ENCODE measurements at places on chromosomes 3 and 15. TPM values are rescaled to one million over a fixed set of nuclear protein-coding genes. Genes with fewer than 3 reads are reported as not detected.

The TIMMDC1 gene
- total RNA-seq, result 89.9 TPM

DNA sequence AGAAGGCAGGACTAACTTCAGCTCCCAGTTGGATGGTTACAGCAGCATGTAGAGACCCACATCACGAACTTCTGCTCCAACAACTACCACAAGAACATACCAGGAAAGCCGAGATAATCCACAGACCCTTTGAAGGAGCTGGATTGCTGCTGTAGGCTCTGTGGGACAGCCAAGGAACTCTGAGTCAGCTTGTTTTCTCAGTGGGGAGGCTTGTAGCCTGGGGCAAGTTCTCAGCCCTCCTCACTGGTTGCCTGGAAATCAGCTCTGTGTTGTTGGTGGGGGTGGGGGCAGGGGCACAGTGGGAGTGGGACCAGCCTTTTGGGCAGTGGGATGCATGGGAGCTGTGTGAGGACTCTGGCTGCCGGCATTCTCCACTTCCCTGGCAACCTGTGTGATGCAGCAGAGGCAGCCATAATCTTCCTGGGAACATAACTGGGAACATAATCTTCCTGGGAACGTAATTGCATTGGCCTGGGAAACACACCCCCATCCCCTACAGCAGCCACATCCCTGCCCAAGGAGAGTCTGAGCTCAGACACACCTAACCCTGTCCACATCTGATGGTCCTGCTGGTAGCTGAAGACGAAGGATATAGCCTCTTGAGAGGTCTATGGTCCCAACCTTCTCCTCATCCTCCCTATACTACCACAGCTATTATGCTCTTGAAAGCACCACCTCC lies 153.1 kb downstream of the PEAK1 start:
- no peak overlapping the region for H3K4me3 ChIP-seq
- no peak overlapping the region for H3K27ac ChIP-seq
- H3K4me1 ChIP-seq, result no peaks in the 10 kb centered on the region
- peaks cover 5% of the 10 kb centered on the region for H3K36me3 ChIP-seq
- DNase-seq, result no peak

The PLSCR5 gene
- not detected for total RNA-seq

GRCh38 chr3:129352045-129352444 lies 73.4 kb downstream of the HMCES start:
- DNase-seq, result no peak
- peaks cover 2% of the 10 kb centered on the region for H3K27me3 ChIP-seq
- H3K4me3 ChIP-seq, result no peak overlapping the region
- H3K4me1 ChIP-seq, result no peaks in the 10 kb centered on the region

The COL6A5 gene
- not detected for total RNA-seq

- no peak for DNase-seq
- peak overlapping the region; percentile 84 for H3K27ac ChIP-seq
- no peaks in the 10 kb centered on the region for H3K36me3 ChIP-seq
- peaks cover 50% of the 10 kb centered on the region for H3K4me1 ChIP-seq
- peak overlapping the region; percentile 73 for H3K4me3 ChIP-seq
- peaks cover 4% of the 10 kb centered on the region for H3K27me3 ChIP-seq
Measured at GRCh38 chr3:151230646-151231045, 27.6 kb upstream of the GPR171 start.

DNA sequence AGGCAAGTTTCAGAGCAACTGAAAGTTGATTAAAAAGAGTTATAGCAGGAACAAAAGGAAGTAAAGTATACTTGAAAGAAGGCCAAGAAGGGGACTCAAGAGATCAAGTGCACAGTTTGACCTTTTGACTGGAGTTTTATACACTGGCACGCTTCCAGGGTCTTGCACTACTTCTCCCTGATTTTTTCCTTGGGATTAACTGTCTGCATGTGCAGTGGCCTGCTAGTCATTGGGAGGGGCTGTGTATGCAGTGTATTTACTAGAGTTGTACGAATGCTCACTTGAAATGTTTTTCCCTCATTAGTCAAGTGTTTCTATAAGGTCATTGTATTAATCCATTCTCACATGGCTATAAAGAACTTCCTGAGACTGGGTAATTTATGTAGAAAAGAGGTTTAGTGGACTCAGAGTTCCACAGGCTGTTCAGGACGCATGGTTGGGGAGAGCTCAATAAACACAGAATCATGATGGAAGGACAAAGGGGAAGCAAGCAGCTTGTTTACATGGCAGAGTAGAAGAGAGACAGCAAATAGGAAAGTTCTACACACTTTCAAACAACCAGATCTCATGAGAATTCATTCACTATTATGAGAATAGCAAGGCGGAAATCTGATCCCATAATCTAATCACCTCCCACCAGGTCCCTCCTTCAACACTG lies 571.8 kb downstream of the ZPLD1 start:
- H3K4me3 ChIP-seq, result no peak overlapping the region
- no peak overlapping the region for H3K27ac ChIP-seq
- H3K27me3 ChIP-seq, result no peaks in the 10 kb centered on the region
- no peaks in the 10 kb centered on the region for H3K4me1 ChIP-seq
- no peak for DNase-seq
- H3K36me3 ChIP-seq, result no peaks in the 10 kb centered on the region

DNA sequence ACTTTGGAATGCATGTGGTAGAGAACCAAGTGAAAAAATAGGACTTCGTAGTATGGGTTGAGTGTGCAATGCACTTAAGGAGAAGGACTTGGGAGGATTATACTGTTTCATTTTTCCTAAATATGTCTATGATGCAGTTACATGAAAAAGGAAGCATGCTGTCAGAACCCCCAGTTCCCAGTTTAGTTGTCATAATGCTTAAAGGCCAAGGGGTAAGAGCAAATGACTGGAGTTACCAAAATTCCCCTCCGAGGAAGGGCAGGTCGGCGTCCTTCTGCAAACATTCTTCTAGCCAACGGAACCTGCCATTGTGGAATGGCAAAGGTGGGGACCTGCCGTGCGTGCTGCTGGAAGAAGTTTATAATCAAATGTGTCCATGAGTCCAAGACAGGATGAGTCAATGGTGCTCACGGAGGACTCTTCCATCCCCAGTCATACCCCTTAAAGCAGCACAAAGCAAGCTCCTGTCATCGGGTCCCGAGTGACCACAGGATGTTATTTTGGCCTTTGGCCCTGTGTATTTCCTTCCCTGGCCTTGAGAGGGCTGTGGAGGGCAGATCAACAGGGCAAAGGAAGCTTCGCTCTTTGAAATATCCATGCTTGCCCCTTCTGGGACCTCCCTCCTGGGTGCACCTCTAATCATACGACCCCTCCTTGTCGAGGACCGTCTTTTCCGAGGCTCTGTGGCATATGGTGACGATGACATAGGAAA lies 93.2 kb downstream of the SLCO3A1 start:
- no peak overlapping the region for H3K27ac ChIP-seq
- H3K27me3 ChIP-seq, result no peaks in the 10 kb centered on the region
- peaks cover 46% of the 10 kb centered on the region for H3K4me1 ChIP-seq
- no peaks in the 10 kb centered on the region for H3K36me3 ChIP-seq
- no peak for DNase-seq
- H3K4me3 ChIP-seq, result no peak overlapping the region

DNA sequence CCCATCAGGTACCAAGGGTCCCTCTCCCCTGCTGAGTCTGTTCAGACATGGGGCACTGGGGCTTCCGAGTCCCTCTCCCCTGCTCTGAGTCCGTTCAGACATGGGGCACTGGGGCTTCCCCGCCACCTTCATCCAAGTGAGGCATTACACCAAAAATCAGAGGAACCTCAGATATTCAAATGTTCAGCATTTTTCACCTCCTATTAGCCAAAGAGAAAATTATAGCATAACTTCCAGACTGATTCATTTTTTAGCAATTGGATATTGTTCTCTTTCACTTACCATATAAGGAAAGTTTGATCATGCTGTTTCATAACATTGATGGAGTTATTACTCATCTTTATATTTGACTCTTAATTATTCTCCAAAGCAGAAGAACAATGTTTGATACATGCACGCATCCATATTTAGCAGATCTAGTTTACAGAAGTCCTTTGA lies 213.9 kb downstream of the MTHFS start:
- H3K27ac ChIP-seq, result no peak overlapping the region
- H3K36me3 ChIP-seq, result no peaks in the 10 kb centered on the region
- peaks cover 28% of the 10 kb centered on the region for H3K27me3 ChIP-seq
- no peak for DNase-seq
- peaks cover 10% of the 10 kb centered on the region for H3K4me1 ChIP-seq
- no peak overlapping the region for H3K4me3 ChIP-seq

DNA sequence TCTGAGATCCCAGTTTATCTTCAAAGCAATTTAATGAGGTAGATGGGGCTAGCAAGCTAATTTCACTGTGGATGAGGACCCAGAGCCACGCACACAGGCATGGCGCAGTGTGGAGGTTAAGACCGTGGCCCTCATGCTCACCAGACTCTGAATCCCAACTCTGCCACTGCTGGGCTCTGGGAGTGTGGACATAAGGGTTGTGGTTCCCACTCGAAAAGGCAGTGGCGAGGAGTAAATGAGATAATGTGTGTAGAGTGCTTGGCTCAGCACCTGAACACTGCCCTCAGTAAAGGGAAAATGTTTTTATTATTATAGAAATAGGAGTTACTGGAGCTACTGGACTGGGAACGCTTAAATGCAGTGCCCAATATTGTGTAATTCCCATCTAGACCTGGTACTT lies 243.5 kb upstream of the TPM1 start:
- DNase-seq, result no peak
- no peaks in the 10 kb centered on the region for H3K36me3 ChIP-seq
- H3K27me3 ChIP-seq, result no peaks in the 10 kb centered on the region
- H3K4me3 ChIP-seq, result no peak overlapping the region
- no peak overlapping the region for H3K27ac ChIP-seq

The SLC12A8 gene
- total RNA-seq, result 2.2 TPM

- no peak overlapping the region for H3K27ac ChIP-seq
- no peaks in the 10 kb centered on the region for H3K4me1 ChIP-seq
- DNase-seq, result no peak
- H3K27me3 ChIP-seq, result no peaks in the 10 kb centered on the region
- H3K4me3 ChIP-seq, result no peak overlapping the region
Measured at GRCh38 chr15:57012556-57012955, 94.1 kb downstream of the TCF12 start.

The SETMAR gene
- 10.6 TPM for total RNA-seq

GRCh38 chr3:155086051-155086450 lies 5.9 kb downstream of the MME start:
- H3K27me3 ChIP-seq, result peaks cover 18% of the 10 kb centered on the region
- no peak overlapping the region for H3K4me3 ChIP-seq
- no peak overlapping the region for H3K27ac ChIP-seq
- H3K4me1 ChIP-seq, result peaks cover under 1% of the 10 kb centered on the region
- no peaks in the 10 kb centered on the region for H3K36me3 ChIP-seq

DNA sequence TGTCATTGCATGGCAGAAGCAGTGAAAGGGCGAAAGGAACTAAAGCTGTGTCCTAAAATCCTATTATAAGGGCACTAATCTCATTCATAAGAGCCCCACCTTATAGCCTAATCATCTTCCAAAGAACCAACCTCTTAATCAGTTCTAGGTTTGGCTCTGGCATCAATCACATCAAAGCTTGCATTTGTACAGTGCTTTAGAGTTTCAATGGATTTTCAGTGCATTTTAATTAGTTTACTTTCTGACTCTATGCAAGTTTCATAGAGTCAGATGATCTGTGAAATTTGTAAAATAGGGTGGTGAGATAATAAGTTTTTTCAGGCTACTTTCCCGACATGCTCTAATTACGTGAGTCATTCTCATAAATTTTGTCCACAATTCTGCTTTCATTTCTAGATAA lies 341.1 kb downstream of the DIPK2A start:
- DNase-seq, result no peak
- no peaks in the 10 kb centered on the region for H3K4me1 ChIP-seq
- no peak overlapping the region for H3K4me3 ChIP-seq
- no peak overlapping the region for H3K27ac ChIP-seq
- H3K36me3 ChIP-seq, result no peaks in the 10 kb centered on the region

DNA sequence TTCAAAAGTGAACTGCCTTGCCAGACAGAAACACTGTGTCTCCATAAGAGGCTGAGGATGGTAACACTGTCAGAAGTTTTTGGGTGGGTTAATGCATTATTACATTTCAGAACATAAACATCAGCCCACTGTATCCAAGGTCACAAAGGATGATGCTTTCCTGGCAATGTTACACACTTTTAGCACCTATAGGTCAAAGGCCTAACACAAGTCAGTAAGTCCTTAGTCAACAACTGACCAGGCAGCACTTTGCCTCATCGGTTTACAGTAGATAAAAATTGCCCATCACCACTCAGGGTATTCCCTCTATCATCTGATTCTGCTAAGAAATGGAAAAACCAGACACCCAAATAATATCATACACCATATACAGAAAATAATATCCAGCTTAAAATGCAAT lies 98.4 kb downstream of the CTNNB1 start:
- H3K27me3 ChIP-seq, result no peaks in the 10 kb centered on the region
- no peaks in the 10 kb centered on the region for H3K4me1 ChIP-seq
- H3K4me3 ChIP-seq, result no peak overlapping the region
- DNase-seq, result no peak
- no peaks in the 10 kb centered on the region for H3K36me3 ChIP-seq
- H3K27ac ChIP-seq, result no peak overlapping the region

GRCh38 chr3:70621451-70621850 lies 309.0 kb upstream of the MDFIC2 start:
- H3K4me3 ChIP-seq, result no peak overlapping the region
- DNase-seq, result peak; percentile 2
- no peaks in the 10 kb centered on the region for H3K36me3 ChIP-seq
- no peak overlapping the region for H3K27ac ChIP-seq
- H3K4me1 ChIP-seq, result peaks cover 7% of the 10 kb centered on the region
- peaks cover 54% of the 10 kb centered on the region for H3K27me3 ChIP-seq

GRCh38 chr3:21839592-21839991 lies 88.6 kb upstream of the ZNF385D start:
- no peak overlapping the region for H3K27ac ChIP-seq
- no peaks in the 10 kb centered on the region for H3K36me3 ChIP-seq
- no peak overlapping the region for H3K4me3 ChIP-seq
- H3K27me3 ChIP-seq, result no peaks in the 10 kb centered on the region
- peak; percentile 0 for DNase-seq

DNA sequence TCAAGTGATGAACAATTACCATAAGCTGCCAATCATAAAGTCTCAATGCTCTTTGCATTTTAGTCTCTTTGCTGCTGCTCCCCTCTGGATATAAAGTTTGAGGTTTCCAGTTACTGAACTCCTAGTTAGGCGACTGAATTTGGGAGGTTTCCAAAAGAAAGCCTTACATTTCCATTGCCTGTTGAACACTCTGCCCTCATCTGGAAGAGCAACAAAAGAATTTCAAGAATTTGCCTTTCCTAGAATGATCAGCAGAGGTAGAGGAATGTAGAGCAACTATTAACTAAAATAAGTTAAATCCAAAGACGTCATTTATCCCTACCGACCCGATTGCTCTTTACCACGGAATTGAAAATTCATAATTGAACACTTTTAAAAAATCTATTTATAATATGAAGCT lies 53.4 kb upstream of the PRICKLE2 start:
- DNase-seq, result no peak
- no peaks in the 10 kb centered on the region for H3K4me1 ChIP-seq
- H3K4me3 ChIP-seq, result no peak overlapping the region
- H3K27me3 ChIP-seq, result no peaks in the 10 kb centered on the region

- no peak for DNase-seq
- no peaks in the 10 kb centered on the region for H3K4me1 ChIP-seq
- no peaks in the 10 kb centered on the region for H3K27me3 ChIP-seq
- H3K4me3 ChIP-seq, result no peak overlapping the region
Measured at GRCh38 chr3:15223685-15224572, 17.9 kb downstream of the CAPN7 start.
